ENCODE measurements at places on chromosomes 12 and 14. TPM values are rescaled to one million over a fixed set of nuclear protein-coding genes. Genes with fewer than 3 reads are reported as not detected.
A peak's percentile ranks its signal among the peaks of the same experiment; 100 is the strongest.

The CIROP gene
- not detected for total RNA-seq

The MGP gene
- total RNA-seq = not detected

GRCh38 chr12:60704171-60704914 lies 1108.5 kb downstream of the SLC16A7 start:
- DNase-seq = peak; percentile 3

GRCh38 chr12:18483698-18484325 lies 222.5 kb downstream of the PIK3C2G start:
- no peak for DNase-seq

DNA sequence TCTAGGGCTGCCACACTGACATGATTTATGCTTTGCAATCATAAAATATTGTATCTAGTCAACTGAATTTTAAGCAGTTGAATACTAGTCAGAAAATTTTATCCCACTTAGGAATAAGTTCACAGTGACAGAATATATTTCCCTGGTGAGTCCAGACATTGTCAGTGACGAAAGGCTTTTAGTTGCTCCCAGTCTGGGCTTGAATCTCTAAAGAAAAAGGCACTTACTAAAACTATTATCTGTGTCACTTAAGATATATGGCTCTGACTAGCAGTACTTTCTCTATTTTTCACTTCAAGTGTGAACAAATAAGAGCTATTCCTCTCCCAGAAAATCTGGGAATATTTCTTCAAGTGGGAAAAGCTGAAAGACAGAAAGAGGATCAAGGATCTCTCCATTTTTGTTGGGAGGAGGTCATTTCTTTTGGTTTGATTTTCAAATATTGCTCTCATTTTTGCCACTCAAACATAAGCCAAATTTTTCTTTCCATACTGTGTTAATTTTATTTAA lies 1262.3 kb upstream of the USP15 start:
- no peak for DNase-seq

GRCh38 chr14:104263675-104264358 lies 125.4 kb downstream of the KIF26A start:
- DNase-seq = no peak

GRCh38 chr14:45298423-45299117 lies 45.6 kb upstream of the MIS18BP1 start:
- no peak for DNase-seq

DNA sequence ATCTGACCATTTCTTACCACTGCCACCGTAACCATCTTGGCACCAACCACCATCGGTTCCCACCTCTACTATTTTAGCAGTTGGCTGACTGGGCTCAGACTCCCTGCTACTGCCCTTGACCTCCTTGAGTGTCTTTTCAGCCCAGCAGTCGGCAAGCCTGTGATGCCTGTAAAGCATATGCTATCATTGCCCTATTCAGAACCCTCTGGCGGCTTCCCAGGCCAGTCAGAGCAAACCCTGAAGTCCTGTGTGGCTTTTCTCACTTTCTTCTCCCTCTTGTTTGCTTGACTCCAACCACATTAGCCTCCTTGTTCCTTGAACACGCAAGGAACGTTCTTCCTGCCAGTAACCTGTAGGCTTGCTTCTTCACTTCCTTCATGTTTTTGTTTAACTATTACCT lies 6.2 kb downstream of the IRAK3 start:
- DNase-seq = no peak

- DNase-seq = no peak
These were observed 107.2 kb downstream of the DUSP6 start for GRCh38 chr12:89245090-89245489.

DNA sequence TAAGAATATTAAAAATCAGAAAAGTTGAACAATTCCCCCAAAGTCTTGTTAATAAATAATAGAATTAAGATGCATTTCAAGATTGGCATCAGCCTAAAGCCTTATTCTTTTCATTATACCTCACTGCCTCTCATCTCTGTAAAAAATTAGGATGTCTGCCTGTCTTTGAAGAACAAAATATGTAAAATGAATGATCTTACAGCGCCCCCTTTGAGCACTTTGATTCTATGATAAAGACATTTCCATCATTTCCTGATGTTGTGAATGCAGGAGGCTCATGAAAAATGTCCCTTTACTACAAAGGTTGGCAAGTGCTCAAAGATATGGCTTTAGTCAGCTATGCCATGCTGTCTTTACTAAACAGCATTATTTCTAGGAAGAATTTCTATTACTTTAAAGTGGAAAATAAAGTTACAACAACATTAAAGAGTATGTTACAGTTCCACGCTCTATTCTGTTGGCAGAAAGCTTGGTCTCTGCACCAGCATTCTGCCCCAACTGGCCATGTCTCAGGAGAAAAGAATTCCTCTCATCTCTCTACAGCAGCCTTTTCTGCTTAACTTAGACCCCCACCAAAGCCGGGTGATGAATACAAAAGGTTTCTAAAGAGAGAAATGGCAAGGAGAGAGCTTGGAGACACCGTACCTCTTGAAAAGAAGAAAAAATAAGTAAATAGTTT lies 95.1 kb downstream of the LLPH start:
- peak; percentile 78 for DNase-seq

Data from LHCN-M2 (cell line).